ENCODE measurements at places on chromosomes 6 and 20.

DNA sequence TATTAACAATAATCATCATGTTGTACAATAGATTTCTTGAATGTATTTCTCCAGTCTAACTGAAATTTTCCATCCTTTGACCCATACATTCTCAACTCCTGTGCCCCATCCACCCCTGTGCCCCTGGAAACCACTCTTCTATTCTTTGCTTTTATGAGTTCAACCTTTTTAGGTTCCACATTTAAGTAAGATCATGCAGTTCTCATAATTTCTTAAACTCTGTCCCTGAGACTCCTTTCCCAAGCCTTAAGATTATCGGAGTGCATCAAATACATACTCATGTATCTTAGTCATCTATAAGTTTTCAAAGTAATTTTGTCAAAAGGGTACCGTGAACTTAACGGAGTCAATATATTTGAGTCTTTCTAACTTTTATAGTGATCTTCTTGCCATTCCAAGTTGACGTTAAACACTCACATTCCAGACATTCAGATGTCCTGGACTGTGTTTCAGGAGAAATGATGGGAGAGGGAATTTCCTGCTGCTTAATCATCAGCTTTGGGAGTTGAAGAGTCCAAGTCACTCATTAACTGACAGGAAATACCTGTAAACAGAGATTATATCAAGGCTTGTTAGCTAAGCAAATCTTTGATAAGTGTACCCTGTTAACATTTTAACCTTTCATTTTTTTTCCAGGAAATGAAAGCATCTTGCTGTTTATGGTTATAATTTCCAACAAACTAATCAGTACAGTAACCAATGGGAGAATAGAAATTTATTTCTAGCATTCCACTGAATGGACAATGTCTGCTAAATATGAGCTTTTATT is 73.3 kb downstream of the ADGRG6 start:
- no peak for DNase-seq

GRCh38 chr6:136249336-136249735 is 775 bp downstream of the MTFR2 start:
- DNase-seq = no peak

- DNase-seq = no peak
Observed at GRCh38 chr6:11804135-11804534, 25.5 kb upstream of the ADTRP start.

- DNase-seq = no peak
Observed at GRCh38 chr20:10861619-10862018, 187.8 kb upstream of the JAG1 start.

- DNase-seq = no peak
Observed at GRCh38 chr6:4844108-4844507, 67.9 kb downstream of the CDYL start.

- DNase-seq = no peak
Observed at GRCh38 chr6:79065232-79065631, 12.8 kb downstream of the PHIP start.

DNA sequence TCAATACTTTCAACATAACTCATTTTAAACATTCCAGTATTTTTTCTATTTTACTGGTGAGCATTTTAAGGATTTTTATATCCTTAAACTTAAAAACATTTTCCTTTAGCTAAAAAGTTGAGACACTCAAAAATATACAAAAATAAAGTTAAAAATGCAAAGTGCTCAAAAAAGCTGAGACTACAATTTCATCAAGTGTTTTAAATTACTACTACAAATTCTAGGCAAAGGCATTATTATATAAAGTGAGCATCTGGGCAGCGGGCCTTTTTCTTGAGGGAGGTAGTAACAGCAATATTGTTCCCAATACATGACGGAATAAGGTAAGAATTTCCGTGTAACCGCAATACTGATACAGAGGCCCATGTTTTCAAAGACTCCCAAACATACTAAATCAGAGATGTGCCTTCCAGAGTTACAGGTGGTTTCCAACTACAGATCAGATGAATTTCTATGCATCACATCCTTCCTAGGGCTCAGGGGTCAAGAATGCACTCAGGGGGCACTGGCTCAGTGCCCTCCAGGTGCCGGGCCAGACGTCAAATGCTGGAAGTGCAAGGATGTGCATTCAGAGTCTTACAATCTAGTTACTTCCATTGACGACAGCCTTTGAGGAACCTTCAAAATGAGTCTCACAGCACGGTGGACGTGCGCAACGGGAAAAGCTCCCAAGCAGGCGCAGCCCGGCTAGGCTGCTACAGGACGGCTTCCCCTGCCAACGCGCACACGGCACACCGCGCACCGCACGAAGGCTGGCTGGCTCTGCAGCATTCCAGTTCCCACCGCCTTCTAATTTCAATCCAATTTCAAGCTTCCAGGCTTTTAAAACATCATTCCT is 1.7 kb downstream of the PHF10 start:
- no peak for DNase-seq

- DNase-seq = no peak
Observed at GRCh38 chr6:69783108-69783507, 13.7 kb downstream of the LMBRD1 start.

GRCh38 chr6:250676-251075 is 41.6 kb upstream of the DUSP22 start:
- no peak for DNase-seq

DNA sequence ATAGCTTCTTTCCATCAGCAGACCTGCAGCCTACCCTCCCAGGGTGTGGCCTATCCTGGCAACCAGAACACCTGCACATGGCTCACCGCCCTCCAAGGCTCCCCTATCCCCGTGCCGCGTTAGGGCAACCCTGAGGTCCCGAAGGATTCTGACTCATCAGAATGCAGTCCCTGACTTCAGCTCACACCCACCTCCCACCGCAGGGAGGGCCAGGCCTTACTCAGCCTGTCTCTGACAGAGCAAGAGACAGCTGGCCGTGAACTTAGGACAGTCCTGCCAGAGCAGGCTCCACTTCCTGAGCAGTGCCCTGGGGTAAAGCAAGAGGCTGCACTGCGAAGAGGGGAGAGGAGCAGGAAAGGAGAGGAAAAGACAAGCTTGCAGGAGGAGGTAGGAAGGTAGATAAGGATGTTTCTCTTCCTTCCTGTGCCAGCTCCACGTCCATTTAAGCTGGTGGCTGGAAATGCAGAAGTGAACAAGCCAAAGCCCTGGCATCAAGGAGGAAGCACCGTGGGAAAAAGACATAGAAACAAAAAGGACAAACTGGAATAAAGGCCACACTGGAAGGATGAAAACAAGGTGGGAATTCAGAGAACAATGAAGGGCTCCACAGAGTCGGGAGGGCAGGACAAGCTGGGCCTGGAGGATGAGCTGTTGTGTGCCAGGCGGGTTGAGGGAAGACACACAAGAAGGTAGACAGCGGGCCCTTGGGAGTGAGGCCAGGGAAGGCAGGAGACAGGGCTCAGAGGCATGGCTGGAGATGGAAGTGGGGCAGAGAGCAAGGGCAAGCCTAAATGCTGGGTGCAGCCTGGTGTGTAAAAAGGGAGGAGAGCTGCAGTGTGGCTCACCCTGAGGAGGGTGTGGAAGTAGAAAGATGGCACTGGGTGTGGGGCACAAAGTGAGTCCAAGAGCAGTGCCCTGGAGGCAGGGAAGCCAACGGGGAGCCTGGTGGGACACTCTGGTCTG is 102.7 kb downstream of the SLC23A2 start:
- DNase-seq = no peak

GRCh38 chr6:39296745-39297640 is 17.2 kb downstream of the KCNK17 start:
- DNase-seq = no peak

GRCh38 chr20:64104667-64105451 is 2.5 kb downstream of the NPBWR2 start:
- no peak for DNase-seq

DNA sequence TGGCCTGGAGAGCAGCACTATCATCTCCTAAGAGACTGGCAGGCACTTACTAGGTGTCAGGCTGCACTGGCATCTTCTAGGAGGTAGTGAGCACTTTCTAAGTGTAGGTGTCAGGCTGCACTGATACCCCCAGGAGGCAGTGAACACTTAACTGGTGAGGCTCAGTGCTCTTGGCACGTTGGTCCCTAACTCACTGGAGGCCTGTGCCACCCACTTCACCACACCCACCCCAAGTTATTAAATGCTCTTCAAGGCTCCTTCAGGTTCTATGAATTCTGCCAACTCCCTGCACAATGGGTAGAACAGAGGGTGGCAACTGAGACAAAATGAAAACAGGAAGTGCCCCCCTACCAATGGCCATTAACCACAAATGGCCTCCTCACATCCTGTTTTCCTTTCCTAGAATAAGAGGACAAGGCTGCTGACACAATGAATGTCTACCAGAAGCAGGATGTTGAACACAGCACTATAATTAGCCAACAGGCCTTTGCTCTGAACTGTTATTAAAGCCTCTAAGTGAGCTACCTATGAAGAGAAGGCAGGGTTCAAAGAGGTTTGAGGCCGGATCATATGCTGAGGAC is 29.4 kb downstream of the NCOA5 start:
- DNase-seq = peak; percentile 51

DNA sequence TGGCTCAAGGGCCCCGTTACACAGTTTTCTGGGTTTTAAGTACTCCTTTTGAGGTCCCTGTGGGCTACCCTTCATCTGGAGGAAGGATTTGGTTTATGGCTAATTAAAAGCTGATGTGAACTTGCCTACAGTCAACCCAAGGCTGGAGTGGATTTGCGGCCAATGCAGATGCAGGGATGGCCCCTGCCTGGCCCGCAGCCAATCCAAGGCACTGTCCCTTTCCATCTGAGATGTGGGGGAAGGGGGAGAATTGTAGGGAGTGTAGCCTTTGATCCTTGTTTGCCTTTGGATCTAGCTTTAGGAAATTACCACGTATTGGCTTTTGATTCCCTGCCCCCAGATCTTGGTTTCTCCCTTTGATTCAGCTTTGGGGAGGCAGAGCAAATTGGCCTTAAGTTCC is 128.0 kb upstream of the GGTLC1 start:
- no peak for DNase-seq

- no peak for DNase-seq
Observed at GRCh38 chr20:35820715-35821114, 48.9 kb downstream of the PHF20 start.

DNA sequence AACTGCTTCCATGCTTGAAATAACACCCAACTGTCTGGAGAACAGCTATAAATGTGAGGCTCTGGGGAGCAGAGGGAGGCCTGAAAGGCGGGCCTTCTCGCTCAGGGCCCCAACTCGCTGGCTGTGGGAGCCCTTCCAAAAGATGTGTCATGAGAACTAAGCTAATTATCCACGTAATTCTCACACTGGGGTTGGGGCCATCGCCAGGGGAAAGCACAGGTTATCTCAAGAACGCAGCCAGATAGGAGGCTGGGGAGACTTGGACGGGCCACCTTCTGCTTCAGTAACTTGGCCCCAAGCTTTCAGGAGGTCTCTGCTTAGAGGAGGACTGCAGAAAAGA is 1.6 kb downstream of the PXDC1 start:
- no peak for DNase-seq

DNA sequence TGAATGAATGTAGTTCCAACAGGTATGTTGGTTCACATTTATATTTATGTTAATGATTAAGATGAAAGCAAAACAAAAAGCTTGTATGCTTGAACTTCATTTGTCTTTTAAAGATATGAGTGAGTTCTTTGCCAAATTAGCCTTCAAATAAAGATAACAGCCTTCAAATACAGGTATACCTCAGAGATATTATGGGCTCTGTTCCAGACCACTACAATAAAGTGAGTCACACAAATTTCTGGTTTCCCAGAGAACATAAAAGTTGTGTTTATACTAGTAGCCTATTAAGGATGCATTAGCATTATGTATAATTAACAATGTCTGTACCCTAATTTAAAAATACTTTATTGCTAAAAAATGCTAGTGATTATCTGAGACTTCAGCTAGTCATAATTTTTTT is 245.3 kb upstream of the MAN1A1 start:
- no peak for DNase-seq

GRCh38 chr6:143575440-143575839 is 63.9 kb upstream of the FUCA2 start:
- DNase-seq = peak; percentile 72

Measured in NCI-H1417 treated with DMSO at 0.1 percent for 48 hours (cell line).